ENCODE measurements at places on chromosomes 5 and 9.

- H3K36me3 ChIP-seq, result no peaks in the 10 kb centered on the region
- peak overlapping the region; percentile 80 for H3K27ac ChIP-seq
- H3K4me3 ChIP-seq, result no peak overlapping the region
Observed at GRCh38 chr5:16737209-16737608, 120.4 kb upstream of the RETREG1 start.

- no peak for DNase-seq
- H3K27ac ChIP-seq, result peak overlapping the region; percentile 92
- no peaks in the 10 kb centered on the region for H3K27me3 ChIP-seq
- peaks cover 15% of the 10 kb centered on the region for H3K4me1 ChIP-seq
Observed at GRCh38 chr9:127801955-127802575, 617 bp upstream of the FPGS start.

- no peaks in the 10 kb centered on the region for H3K4me1 ChIP-seq
- H3K4me3 ChIP-seq, result no peak overlapping the region
- no peaks in the 10 kb centered on the region for H3K36me3 ChIP-seq
- DNase-seq, result no peak
- no peaks in the 10 kb centered on the region for H3K27me3 ChIP-seq
Observed at GRCh38 chr9:130245474-130245873, 20.1 kb upstream of the HMCN2 start.

DNA sequence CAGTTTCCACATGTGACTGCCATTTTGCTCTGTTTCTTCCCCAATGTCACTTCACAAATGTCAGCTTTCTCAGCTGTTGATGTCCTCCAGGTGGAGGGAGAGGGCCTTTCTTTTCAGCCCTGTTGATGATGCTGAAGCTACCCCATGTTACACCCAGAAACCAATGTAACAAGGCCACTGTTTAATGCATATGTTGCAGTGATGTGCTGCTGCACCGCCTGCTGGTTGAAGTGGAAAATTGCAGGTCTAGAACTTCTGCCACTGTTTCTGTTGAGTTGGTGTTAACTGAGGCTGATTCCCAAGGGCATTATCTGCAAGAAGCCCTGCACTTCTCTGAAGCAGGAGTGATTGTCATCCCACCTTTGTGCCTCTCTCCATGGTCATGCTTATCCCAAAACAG is 428.4 kb downstream of the KDM4C start:
- H3K27ac ChIP-seq, result no peak overlapping the region
- no peaks in the 10 kb centered on the region for H3K27me3 ChIP-seq
- no peaks in the 10 kb centered on the region for H3K4me1 ChIP-seq
- no peak overlapping the region for H3K4me3 ChIP-seq
- H3K36me3 ChIP-seq, result no peaks in the 10 kb centered on the region

DNA sequence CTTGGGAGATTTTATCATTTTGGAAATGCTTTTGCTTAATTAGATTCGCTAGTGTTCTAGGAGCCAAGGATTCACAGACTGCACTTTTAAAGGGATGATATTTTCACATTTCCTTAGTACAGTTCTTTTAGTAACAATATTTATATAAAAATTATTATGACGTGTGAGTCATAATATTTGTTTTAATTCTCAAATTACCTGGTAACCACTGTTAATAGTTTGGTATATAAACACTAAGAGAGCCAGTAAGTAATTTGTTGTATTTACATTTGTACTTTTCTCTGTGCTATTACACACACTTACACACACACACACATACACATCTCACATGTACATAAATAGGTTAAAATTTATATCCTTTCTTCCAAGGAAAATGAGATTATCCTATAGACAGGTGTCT is 58.8 kb upstream of the RAD23B start:
- no peak for DNase-seq
- H3K4me3 ChIP-seq, result no peak overlapping the region
- no peak overlapping the region for H3K27ac ChIP-seq
- H3K36me3 ChIP-seq, result no peaks in the 10 kb centered on the region

GRCh38 chr9:107039542-107039941 is 176.6 kb downstream of the ZNF462 start:
- no peaks in the 10 kb centered on the region for H3K27me3 ChIP-seq
- DNase-seq, result no peak
- no peaks in the 10 kb centered on the region for H3K4me1 ChIP-seq
- no peaks in the 10 kb centered on the region for H3K36me3 ChIP-seq
- no peak overlapping the region for H3K27ac ChIP-seq

DNA sequence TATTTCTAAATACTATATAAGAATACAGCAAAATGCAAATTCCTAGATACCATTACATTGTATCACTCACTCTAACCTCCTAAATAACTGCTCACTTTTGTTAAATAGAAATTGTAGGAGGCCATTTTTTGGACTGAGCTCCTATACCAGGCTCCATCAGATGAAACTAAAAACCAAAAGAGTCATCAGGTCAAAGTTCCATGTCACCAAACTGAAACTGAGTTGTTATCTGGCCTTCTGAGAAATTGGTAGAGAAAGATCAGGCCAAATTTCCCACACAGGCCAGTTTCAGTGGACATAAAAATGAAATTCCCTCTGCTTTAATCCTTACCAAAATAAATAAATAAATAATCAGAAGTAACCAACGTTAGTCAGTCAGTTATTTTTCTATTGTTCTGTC is 13.8 kb upstream of the SNX2 start:
- H3K27me3 ChIP-seq, result no peaks in the 10 kb centered on the region
- DNase-seq, result no peak
- H3K36me3 ChIP-seq, result no peaks in the 10 kb centered on the region

DNA sequence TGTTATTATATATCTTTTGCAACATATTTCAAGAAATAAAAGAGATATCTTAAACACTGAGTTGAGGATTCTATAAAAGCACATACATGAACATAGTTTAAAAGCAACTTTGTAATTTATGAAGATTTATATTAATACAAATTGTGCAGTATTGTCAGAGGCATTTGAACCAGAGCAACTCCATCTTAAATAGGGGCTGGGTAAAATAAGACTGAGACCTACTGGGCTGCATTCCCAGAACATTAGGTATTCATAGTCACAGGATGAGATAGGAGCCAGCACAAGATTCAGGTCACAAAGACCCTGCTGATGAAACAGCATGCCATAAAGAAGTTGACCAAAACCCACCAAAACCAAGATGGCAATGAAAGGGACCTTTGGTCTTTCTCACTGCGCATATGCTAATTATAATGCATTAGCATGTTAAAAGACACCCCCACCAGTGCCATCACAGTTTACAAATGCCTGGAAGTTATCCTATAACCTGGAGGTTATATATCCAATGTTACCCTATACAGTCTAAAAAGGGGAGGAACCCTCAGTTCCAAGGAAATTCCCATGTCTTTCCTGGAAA is 320.2 kb downstream of the FAM170A start:
- no peaks in the 10 kb centered on the region for H3K27me3 ChIP-seq
- DNase-seq, result no peak
- no peaks in the 10 kb centered on the region for H3K36me3 ChIP-seq

DNA sequence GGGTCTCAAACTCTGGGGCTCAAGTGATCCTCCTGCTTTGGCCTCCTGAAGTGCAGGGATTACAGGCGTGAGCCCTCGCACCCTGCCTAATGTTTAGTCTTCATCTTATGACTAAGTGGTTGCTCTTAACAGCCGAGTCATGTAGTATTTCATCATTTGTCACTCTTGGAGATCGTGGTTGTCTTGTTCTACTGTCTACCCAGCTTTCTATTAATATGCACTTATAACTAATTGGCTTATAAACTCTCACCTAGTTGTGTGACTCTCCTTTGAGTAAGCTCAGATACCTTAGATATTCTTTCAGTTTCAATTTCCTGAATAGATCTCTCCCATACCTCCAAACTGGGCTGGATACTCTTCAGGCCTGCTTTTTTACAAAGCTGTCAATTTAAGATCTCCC is 19.9 kb downstream of the SLC44A1 start:
- H3K36me3 ChIP-seq, result no peaks in the 10 kb centered on the region
- DNase-seq, result no peak
- no peaks in the 10 kb centered on the region for H3K27me3 ChIP-seq

DNA sequence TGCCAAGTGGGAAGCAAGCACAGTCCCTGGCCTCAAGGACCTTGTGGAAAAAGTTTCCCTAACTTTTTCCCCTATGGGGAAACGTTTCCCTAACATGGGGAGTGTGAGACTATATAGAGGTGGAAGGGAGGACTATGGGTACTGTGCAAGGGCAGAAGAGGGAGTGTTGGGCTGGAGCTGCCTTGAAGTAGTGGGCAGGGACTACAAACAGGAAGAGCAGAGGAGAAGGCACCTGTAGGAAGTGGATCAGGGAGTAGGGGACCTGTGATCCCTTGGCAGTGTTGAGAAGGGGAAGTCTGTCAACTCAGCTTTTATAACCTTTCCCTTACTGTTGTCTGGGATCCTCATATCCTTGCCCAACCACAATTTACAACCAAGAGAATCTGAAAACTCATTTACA is 1.4 kb downstream of the CMYA5 start:
- no peak for DNase-seq
- no peaks in the 10 kb centered on the region for H3K36me3 ChIP-seq
- H3K27me3 ChIP-seq, result no peaks in the 10 kb centered on the region

- no peaks in the 10 kb centered on the region for H3K27me3 ChIP-seq
- H3K27ac ChIP-seq, result no peak overlapping the region
- H3K4me1 ChIP-seq, result no peaks in the 10 kb centered on the region
- DNase-seq, result no peak
- H3K36me3 ChIP-seq, result no peaks in the 10 kb centered on the region
- H3K4me3 ChIP-seq, result no peak overlapping the region
Observed at GRCh38 chr9:111961009-111961408, 64.4 kb downstream of the UGCG start.

All from breast epithelium (tissue), 4 donors.